ENCODE measurements at places on chromosomes 13 and 19. TPM values are rescaled to one million over a fixed set of nuclear protein-coding genes. Genes with fewer than 3 reads are reported as not detected.

DNA sequence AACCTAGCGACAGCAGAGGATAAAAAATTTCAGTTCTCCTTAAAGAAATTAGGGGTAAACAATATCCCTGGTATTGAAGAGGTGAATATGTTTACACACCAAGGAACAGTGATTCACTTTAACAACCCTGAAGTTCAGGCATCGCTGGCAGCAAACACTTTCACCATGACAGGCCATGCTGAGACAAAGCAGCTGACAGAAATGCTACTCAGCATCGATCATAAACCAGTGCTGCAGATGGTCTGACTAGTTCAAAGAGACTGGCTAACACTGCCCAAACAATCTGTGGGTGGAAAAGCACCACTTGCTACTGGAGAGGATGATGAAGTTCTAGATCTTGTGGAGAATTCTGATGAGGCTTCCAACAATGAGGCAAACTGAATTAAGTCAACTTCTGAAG lies 19.9 kb upstream of the ACOD1 start:
- DNase-seq, result peak; percentile 43

The ZNF558 gene
- total RNA-seq, result 11.7 TPM

GRCh38 chr13:20369886-20370361 lies 137.8 kb upstream of the GJB6 start:
- DNase-seq, result no peak

GRCh38 chr19:56813531-56813930 lies 27.0 kb downstream of the PEG3 start:
- no peak for DNase-seq

The SCN1B gene
- total RNA-seq, result 3.2 TPM

The FSD1 gene
- total RNA-seq, result 8.6 TPM

The RDH8 gene
- not detected for total RNA-seq

DNA sequence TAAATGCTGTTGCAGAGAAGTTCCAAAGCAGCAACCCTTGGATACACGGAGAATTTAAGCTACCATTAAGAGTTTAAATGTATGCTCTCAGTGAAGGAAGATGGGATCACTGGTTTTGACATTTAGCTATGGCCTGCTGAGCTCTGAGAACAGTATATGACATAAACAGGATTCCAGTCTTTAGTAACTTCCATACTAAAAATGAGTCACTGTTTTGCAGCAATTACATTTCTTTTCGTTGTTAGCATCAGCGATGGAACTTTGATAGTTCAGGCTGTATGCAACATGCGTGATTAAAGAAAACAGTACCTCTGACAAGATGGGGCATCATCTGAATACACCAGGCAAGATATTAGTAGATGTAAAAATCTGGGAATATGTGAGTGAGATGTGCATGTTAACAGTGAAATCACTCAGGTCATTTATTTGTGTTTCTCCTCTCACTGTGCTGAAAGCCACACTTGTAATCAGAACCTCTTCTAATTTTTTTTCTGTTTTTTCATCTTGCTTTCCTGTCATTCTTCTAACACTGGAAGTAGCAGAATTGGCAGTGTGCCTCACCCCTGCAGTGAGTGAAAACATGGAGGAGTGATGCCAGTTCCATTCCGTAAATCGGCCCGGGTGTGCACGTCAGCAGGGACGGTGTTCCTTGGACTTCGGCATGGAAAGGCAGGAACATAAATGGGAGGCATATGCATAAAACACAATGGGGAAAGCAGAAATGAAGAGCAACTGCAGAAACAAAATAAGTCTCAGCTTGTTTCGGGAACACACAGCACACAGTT lies 361.5 kb downstream of the OXGR1 start:
- no peak for DNase-seq

- DNase-seq, result no peak
Observed at GRCh38 chr19:3708207-3708931, at the start of gene TJP3. Gene TJP3 (plus strand): TSS chr19:3708384. CDS start chr19:3728433, 20,049 bp downstream.

- no peak for DNase-seq
Observed at GRCh38 chr19:806815-807421, 9.7 kb downstream of the PTBP1 start.

The ZGLP1 gene
- 0.43 TPM for total RNA-seq

The TLE2 gene
- total RNA-seq, result 0.32 TPM

DNA sequence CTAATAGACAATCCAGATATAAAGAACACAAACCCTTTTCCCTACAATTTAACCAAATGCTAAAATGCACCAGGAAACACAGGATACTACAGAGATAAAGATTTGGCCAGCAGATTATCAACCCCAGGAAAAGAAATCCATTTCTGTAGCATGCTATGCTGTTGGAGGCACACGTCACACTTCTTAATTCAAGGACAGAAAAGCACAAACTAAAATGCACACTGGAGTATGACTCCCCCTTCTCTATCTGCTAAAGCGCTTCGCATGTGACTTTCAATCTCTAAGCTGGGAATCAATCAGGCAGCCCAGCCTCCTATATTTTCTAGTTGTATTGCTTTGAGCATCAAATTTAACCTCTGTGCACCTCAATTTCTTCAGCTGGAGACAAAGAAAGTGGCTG lies 22.2 kb downstream of the ABCC4 start:
- DNase-seq, result no peak

The SELENOV gene
- not detected for total RNA-seq

GRCh38 chr13:22801402-22802003 lies 379.3 kb upstream of the SGCG start:
- DNase-seq, result peak; percentile 30
